ENCODE measurements at places on chromosomes 5 and 9. TPM values are rescaled to one million over a fixed set of nuclear protein-coding genes. Genes with fewer than 3 reads are reported as not detected.

CDC20B gene
- total RNA-seq = not detected

TMEM174 gene
- not detected for total RNA-seq

BSPRY gene
- total RNA-seq = 11.2 TPM

STPG3 gene
- total RNA-seq = not detected

PCDHB4 gene
- total RNA-seq = 1.9 TPM

CLPTM1L gene
- total RNA-seq = 171 TPM

TAS2R1 gene
- total RNA-seq = not detected

GRCh38 chr5:54778783-54779182, 206.6 kb downstream of the ESM1 start:
- no peak overlapping the region for H3K27ac ChIP-seq
- no peaks in the 10 kb centered on the region for H3K36me3 ChIP-seq
- no peaks in the 10 kb centered on the region for H3K4me1 ChIP-seq

GRCh38 chr9:96509026-96509425, 59.1 kb downstream of the HABP4 start:
- no peak overlapping the region for H3K27ac ChIP-seq
- H3K36me3 ChIP-seq = no peaks in the 10 kb centered on the region
- no peaks in the 10 kb centered on the region for H3K27me3 ChIP-seq
- H3K4me1 ChIP-seq = no peaks in the 10 kb centered on the region
- no peak overlapping the region for H3K4me3 ChIP-seq

GRCh38 chr5:14880688-14881087, 9.1 kb upstream of the ANKH start:
- no peaks in the 10 kb centered on the region for H3K4me1 ChIP-seq
- H3K27me3 ChIP-seq = no peaks in the 10 kb centered on the region
- H3K27ac ChIP-seq = no peak overlapping the region
- no peaks in the 10 kb centered on the region for H3K36me3 ChIP-seq

- no peaks in the 10 kb centered on the region for H3K36me3 ChIP-seq
- H3K4me1 ChIP-seq = no peaks in the 10 kb centered on the region
- no peak overlapping the region for H3K27ac ChIP-seq
- DNase-seq = no peak
- H3K27me3 ChIP-seq = no peaks in the 10 kb centered on the region
Measured at GRCh38 chr5:35902046-35902672, 36.3 kb downstream of the CAPSL start.

DNA sequence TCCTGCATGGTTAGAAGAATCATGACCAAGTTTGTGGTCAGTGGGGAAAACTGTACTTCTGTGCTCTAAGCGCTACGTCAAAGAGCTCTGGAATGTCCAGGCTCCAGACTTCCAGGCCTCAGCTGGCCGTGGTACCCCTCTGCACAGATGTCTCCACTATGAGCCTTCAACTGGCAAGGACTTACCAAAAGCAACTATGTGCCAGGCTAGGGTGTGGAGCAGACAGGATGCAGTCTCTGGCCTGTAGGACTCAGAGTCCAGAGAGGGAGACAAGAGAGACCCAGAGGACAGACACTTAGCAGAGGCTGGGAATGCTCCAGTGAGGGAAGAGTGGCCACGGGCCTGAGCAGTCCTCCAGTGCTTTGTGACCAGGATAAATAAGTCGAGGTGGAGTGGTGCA, 31.0 kb upstream of the TCF7 start:
- no peak for DNase-seq
- no peaks in the 10 kb centered on the region for H3K36me3 ChIP-seq
- H3K27me3 ChIP-seq = no peaks in the 10 kb centered on the region

DNA sequence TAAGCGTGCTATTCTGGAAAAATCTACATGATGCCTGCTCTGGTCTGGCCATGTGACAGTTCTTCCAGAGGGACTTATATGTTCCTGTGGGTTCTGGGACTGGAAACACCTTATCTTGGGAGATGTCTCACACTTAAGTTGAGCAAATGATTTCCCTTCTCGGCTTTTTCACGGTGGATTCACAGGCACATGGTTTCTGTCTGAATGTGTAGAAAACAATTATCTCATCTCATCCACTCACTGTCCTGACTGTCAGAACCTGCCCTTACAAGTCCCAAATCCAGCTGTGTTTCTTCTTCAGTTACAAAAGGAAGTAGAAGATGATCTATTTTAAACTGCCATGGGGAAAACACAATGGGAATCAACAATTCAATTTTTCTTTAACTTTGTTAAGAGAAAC, 184.0 kb downstream of the SYK start:
- no peaks in the 10 kb centered on the region for H3K27me3 ChIP-seq
- no peak overlapping the region for H3K4me3 ChIP-seq
- no peaks in the 10 kb centered on the region for H3K4me1 ChIP-seq
- no peaks in the 10 kb centered on the region for H3K36me3 ChIP-seq
- no peak for DNase-seq

DNA sequence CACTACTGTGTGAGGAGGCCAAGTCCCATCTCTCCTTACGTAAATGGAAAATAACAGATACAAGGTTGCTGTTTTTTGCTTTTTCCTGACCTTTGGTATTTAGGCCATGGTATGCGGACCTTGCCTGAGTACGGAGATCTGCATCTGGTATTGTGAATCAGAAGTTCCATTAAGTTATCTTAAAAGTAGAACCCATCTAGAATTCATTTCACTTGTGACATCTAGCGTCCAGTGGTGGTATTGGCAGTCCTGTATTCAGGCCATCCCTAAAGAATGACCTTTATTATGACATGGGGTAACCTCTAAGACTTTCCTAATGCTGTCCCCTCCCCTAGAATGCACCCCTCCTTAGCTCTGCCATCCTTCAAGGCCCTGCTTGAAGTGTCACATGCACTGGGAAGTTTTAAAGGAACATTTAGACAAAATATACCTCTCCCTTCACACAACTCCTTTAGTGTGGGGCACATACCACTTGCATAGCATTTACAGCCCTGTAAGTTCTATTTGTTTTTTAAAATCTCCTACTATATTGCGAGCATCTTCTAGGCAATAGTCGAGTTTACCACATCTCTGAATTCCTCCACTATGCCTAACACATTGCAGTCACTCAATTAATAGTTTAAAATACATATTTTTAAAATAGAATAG, 1.9 kb upstream of the SPDL1 start:
- H3K4me1 ChIP-seq = peaks cover 9% of the 10 kb centered on the region
- no peak for DNase-seq
- H3K4me3 ChIP-seq = no peak overlapping the region
- H3K27me3 ChIP-seq = peaks cover 4% of the 10 kb centered on the region
- no peak overlapping the region for H3K27ac ChIP-seq
- H3K36me3 ChIP-seq = no peaks in the 10 kb centered on the region

- peak overlapping the region; percentile 79 for H3K4me3 ChIP-seq
- no peaks in the 10 kb centered on the region for H3K36me3 ChIP-seq
- no peak for DNase-seq
- no peaks in the 10 kb centered on the region for H3K4me1 ChIP-seq
- no peaks in the 10 kb centered on the region for H3K27me3 ChIP-seq
- H3K27ac ChIP-seq = peak overlapping the region; percentile 86
Measured at GRCh38 chr9:32525709-32526030, 326 bp downstream of the RIGI start.

DNA sequence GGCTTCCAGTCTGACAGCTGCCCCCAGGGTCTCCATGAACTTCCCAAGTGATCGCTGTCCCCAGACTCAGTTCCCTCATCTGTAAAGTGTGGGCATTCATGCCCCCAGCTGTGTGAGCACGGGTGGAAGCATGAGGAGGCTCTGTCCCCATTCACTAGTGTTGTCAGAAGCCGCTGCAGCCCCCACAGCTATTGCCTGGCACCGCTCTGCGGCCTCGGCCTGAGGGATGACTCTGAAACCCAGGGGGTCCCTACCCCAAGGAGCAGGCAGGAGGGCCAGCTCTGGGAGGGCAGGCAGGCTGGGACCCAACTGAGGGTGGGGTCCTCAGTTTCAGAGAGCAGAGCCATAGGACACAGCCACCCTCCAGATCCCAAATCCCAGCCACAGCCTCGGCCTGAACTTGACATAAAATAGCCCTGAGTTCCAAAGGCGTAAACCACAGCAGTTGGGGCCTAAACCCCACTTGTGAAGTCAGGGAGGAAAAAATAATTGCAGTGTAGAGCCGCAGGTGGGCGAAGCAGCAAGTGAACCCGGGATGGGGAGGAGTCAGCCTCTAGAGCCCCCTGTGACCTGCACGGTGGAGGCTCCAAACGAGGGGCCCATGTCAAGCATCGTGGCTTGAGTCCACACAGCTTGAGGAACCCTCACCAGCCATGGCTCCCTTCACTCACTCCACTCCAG, 66.0 kb upstream of the ADAMTS2 start:
- no peak for DNase-seq
- no peak overlapping the region for H3K27ac ChIP-seq
- no peaks in the 10 kb centered on the region for H3K27me3 ChIP-seq
- H3K4me1 ChIP-seq = no peaks in the 10 kb centered on the region

DNA sequence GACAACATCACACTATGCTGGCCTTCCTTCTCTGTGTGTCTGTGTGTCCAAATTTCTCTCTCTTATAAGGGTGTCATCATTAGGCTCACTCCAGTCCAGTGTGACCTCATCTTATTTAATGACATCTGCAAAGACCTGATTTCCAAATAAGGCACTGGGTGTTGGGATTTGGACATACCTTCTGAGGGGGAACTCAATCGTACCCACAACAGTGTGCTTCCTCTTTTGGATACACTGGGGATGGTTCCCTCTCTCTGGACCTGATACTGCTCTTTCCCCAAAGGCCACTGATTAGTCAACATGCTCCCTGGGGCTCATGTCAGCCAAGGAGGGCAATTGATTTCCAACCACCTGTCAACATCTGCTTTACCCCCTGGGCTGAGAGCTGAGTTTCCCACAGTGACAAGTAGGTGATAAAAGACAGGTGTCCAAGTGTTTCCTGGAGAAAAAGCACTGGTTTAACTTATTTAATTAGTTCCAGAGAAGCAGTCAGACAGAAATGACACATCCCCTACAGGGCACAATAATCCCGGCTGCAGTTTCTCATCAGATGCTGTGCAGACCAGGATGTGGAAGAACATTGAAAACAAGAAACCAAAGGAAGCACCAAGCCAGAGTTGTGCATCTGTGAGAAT, 17.8 kb upstream of the CEP72 start:
- no peak for DNase-seq
- H3K4me1 ChIP-seq = no peaks in the 10 kb centered on the region
- H3K27me3 ChIP-seq = no peaks in the 10 kb centered on the region
- no peak overlapping the region for H3K27ac ChIP-seq
- no peak overlapping the region for H3K4me3 ChIP-seq

DNA sequence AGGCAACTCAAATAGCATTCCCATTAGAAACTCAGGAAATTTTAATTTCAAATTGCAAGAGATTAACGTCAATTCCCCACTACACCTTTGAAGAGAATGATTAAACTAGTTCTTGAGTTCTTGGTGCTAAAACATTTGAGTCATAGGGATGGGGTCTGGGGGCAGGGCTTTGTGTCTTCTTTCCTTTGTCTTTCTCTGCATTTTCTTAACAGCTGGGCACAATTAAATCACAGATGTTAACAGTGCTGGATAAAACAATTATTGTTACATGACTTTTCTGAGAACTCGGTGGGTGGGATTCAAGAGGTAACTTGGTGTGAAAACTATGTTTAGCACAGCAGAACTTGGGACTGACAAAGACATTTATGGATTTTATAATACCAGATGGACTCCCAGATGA, 351.9 kb upstream of the TNC start:
- H3K36me3 ChIP-seq = no peaks in the 10 kb centered on the region
- H3K27me3 ChIP-seq = no peaks in the 10 kb centered on the region
- H3K4me3 ChIP-seq = no peak overlapping the region
- no peak for DNase-seq
- H3K4me1 ChIP-seq = no peaks in the 10 kb centered on the region

GRCh38 chr5:67206929-67207328, 10.3 kb upstream of the CD180 start:
- H3K4me3 ChIP-seq = no peak overlapping the region
- H3K4me1 ChIP-seq = no peaks in the 10 kb centered on the region
- no peak for DNase-seq
- H3K27ac ChIP-seq = peak overlapping the region; percentile 16
- H3K27me3 ChIP-seq = no peaks in the 10 kb centered on the region
